ENCODE measurements at places on chromosomes 6 and 20.

DNA sequence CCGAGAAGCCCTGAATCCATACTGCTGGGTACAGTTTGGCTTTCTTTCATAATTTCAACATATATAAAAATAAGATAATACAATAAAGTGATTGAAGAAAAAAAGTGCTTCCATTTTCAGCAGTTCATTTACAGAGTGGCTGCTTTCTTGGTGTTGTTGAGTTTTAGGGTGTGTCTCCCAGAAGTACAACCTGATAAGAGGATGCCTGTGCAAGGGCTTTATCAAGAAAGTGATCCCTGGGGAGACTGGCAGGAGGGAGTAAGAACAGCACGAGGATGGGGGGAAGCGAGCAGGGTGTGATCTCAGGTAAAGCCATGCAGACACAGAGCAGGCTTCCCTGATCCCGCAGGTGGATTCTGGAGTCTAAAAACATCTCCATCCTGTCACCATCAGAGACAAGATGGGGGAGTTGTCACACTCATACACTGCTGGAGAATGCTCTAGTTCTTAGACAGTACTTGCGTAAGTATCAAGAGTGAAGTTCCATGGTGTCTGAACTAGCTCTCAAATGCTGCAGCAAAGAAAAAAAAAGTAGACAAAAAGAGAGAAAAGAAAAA is 395.9 kb downstream of the CDH26 start:
- H3K27ac ChIP-seq: no peak overlapping the region
- no peaks in the 10 kb centered on the region for H3K27me3 ChIP-seq
- no peaks in the 10 kb centered on the region for H3K36me3 ChIP-seq
- no peaks in the 10 kb centered on the region for H3K4me1 ChIP-seq
- no peak overlapping the region for H3K4me3 ChIP-seq

GRCh38 chr6:41498968-41499599 is 47.1 kb upstream of the FOXP4 start:
- no peak overlapping the region for H3K4me3 ChIP-seq
- no peak for DNase-seq
- H3K4me1 ChIP-seq: peaks cover 2% of the 10 kb centered on the region
- H3K27me3 ChIP-seq: peaks cover 8% of the 10 kb centered on the region
- H3K36me3 ChIP-seq: no peaks in the 10 kb centered on the region

DNA sequence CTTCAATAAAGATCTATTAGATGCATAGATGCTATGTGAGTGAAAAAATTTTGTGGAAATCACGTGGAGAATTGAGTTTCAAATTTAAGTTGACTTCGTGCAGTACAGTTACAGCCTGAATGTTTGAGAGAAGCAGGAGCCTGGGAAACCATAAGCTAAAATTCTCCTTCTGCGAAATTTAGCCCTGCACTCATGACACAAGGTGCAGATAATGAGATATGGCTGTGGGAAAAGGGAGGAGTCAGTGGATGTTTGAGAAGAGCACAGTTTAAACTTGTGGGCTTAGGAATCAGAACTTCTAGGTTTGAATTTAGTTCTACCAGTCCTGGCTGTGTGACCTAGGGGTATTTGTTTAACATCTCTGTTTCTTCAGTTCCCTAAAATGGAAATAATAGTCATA is 32.1 kb upstream of the SIRPG start:
- no peaks in the 10 kb centered on the region for H3K27me3 ChIP-seq
- no peaks in the 10 kb centered on the region for H3K36me3 ChIP-seq
- no peak overlapping the region for H3K27ac ChIP-seq
- DNase-seq: no peak
- H3K4me1 ChIP-seq: no peaks in the 10 kb centered on the region
- H3K4me3 ChIP-seq: no peak overlapping the region

- no peaks in the 10 kb centered on the region for H3K27me3 ChIP-seq
- no peak for DNase-seq
- H3K36me3 ChIP-seq: no peaks in the 10 kb centered on the region
- no peak overlapping the region for H3K27ac ChIP-seq
- H3K4me3 ChIP-seq: no peak overlapping the region
These were observed 29.6 kb downstream of the PTK7 start for GRCh38 chr6:43105538-43106222.

DNA sequence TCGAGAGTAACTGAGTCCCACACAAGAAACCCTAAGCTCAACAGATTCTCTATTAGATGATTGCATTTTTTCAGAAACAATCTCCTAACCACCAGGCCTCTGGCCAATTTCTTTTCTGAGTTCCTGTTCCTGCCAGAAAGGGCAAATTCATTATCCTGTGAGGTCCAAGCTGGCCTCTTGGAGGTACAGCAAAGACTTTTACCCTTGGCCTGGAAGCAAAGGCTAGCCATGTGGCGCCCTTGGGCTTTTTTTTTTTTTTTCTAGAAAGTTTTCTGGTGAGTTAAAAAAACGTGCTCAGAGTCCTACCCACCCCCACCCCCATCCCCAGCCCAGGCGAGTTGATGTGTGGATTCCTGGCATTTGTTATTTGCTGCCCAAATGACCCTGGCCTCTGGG is 59.0 kb upstream of the EEF1A1 start:
- peaks cover 13% of the 10 kb centered on the region for H3K4me1 ChIP-seq
- H3K27me3 ChIP-seq: no peaks in the 10 kb centered on the region
- DNase-seq: no peak
- H3K36me3 ChIP-seq: no peaks in the 10 kb centered on the region
- peak overlapping the region; percentile 63 for H3K27ac ChIP-seq

DNA sequence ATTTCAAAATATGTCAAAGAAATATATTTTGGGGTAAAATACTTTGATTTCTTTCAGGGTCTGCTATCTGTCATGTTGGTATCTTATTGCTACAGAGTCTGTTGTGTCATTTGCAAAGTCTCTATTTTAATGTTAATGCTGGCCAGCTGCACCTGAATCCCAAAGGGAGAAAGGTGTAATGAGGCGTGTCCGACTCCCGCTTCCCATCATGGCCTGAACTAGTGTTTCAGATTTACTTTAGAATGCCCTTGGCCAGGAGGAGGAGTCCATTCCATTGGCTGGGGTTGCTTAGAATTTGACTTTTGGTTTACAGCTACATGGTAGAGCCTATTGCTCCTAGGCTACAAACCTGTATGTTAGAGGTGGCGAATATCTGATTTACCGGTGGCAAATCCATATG is 69.3 kb downstream of the FAM50B start:
- no peak overlapping the region for H3K27ac ChIP-seq
- peaks cover 9% of the 10 kb centered on the region for H3K4me1 ChIP-seq

- H3K27me3 ChIP-seq: peaks cover 4% of the 10 kb centered on the region
- no peaks in the 10 kb centered on the region for H3K4me1 ChIP-seq
- no peak overlapping the region for H3K27ac ChIP-seq
These were observed 7.0 kb downstream of the SIRPA start for GRCh38 chr20:1902188-1902587.

DNA sequence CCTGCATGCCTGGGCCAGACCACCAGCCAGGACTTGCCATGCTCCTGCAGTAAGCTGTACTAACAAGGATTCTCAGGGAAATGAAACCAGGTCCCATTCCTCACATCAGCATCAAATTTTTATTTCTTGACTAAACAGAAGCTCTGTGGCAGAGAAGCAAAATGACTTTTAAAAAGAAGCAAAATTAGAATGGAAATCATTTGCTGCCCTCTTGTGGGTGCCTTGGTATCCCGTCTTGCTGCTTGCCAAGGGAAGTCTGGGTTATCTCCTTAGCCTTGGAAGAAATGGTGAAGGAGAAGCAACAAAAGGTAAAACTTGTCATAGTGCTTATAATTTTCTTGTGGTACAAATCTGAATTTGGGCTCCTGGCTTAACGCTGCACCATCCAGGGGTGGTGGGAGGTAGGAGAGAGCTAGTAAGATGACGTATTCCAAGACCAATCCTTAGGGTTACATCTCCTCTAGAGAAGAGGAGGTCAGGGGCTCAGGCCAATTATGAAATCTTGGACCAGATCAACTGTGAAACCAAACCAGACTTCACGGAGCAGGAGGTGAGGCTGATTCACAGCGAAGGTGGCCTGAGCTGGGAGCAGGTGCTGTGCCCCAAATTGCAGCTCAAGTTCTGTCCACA is 107.5 kb downstream of the FAXC start:
- no peak overlapping the region for H3K4me3 ChIP-seq
- H3K27me3 ChIP-seq: no peaks in the 10 kb centered on the region
- no peak overlapping the region for H3K27ac ChIP-seq
- H3K36me3 ChIP-seq: no peaks in the 10 kb centered on the region
- no peak for DNase-seq
- H3K4me1 ChIP-seq: no peaks in the 10 kb centered on the region

- no peaks in the 10 kb centered on the region for H3K27me3 ChIP-seq
- no peak overlapping the region for H3K4me3 ChIP-seq
- peaks cover 3% of the 10 kb centered on the region for H3K4me1 ChIP-seq
- no peak overlapping the region for H3K27ac ChIP-seq
- H3K36me3 ChIP-seq: no peaks in the 10 kb centered on the region
These were observed 118.9 kb upstream of the SMLR1 start for GRCh38 chr6:130708338-130708737.

- DNase-seq: peak; percentile 25
- peaks cover 4% of the 10 kb centered on the region for H3K4me1 ChIP-seq
- H3K27ac ChIP-seq: no peak overlapping the region
- H3K36me3 ChIP-seq: no peaks in the 10 kb centered on the region
- H3K4me3 ChIP-seq: no peak overlapping the region
These were observed 28.1 kb downstream of the PDYN start for GRCh38 chr20:1965520-1966351.

DNA sequence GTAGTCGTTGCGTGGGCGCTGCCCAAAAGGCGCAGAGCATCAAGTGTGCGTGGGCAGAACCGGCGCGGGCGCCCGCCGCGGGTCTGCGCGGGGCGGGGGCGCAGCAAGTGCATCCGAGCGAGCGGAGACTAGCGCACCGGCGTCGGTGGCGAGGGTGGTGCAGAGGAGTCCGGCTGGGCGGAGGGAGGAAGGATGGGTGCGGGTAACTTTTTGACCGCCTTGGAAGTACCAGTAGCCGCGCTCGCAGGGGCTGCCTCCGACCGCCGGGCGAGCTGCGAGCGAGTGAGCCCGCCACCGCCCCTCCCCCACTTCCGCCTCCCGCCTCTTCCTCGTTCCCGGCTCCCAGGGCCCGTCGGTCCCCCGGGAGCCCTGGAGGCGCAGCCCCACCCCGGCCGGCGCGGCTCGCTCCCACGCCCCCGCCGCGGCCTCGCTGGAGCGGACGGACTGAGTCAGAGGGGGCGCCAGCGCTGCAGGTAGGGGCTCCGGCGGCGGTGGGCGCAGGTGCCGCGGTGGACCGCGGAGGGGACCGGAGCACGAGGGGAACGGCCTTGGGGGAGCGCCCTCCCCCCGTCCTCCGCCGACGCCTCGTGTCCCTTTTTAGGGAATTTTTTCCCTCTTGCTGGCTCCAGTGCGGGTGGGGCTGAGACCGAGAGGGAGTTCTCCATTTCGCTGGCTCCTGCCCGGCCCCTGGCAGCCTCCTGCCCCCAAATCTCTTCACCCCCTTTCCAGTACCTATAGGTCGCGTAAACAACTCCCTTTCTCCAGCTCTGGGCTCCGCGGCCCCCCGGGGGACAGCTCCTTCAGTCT is 1.6 kb upstream of the DBNDD2 start:
- H3K27me3 ChIP-seq: no peaks in the 10 kb centered on the region
- DNase-seq: no peak
- peaks cover 10% of the 10 kb centered on the region for H3K4me1 ChIP-seq
- peak overlapping the region; percentile 88 for H3K4me3 ChIP-seq
- no peaks in the 10 kb centered on the region for H3K36me3 ChIP-seq

GRCh38 chr20:48019496-48019895 is 234.2 kb upstream of the SULF2 start:
- H3K27me3 ChIP-seq: peaks cover 3% of the 10 kb centered on the region
- no peaks in the 10 kb centered on the region for H3K36me3 ChIP-seq
- H3K4me1 ChIP-seq: no peaks in the 10 kb centered on the region
- no peak for DNase-seq

GRCh38 chr6:31048099-31048498 is 37.8 kb downstream of the MUC22 start:
- no peaks in the 10 kb centered on the region for H3K36me3 ChIP-seq
- DNase-seq: no peak
- H3K27me3 ChIP-seq: peaks cover 8% of the 10 kb centered on the region
- H3K4me3 ChIP-seq: no peak overlapping the region
- H3K27ac ChIP-seq: no peak overlapping the region
- H3K4me1 ChIP-seq: no peaks in the 10 kb centered on the region

DNA sequence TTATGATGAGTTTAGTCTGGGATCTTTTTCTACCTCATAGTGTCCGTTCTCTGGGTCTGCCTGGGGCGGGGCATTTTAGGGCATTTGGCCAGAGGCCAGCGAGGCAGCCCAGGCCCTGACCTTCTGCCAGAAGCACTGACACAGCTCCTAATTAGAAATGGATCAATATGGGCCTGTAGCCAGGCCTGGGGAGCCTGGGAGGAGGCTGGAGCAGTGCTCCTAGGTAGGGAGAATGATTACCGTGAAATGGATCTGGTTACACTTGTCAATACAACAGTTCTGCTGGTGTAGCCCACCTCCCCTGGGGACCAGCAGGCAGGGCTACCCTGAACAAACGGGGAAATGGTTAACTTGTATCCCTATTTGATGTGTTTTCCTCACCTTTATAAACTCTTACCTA is 23.0 kb downstream of the RALY start:
- no peak overlapping the region for H3K27ac ChIP-seq
- no peaks in the 10 kb centered on the region for H3K36me3 ChIP-seq
- no peak for DNase-seq
- no peaks in the 10 kb centered on the region for H3K4me1 ChIP-seq

GRCh38 chr6:147560670-147561069 is 52.2 kb downstream of the SAMD5 start:
- no peak for DNase-seq
- H3K4me1 ChIP-seq: no peaks in the 10 kb centered on the region
- no peaks in the 10 kb centered on the region for H3K36me3 ChIP-seq
- no peaks in the 10 kb centered on the region for H3K27me3 ChIP-seq
- H3K4me3 ChIP-seq: no peak overlapping the region

DNA sequence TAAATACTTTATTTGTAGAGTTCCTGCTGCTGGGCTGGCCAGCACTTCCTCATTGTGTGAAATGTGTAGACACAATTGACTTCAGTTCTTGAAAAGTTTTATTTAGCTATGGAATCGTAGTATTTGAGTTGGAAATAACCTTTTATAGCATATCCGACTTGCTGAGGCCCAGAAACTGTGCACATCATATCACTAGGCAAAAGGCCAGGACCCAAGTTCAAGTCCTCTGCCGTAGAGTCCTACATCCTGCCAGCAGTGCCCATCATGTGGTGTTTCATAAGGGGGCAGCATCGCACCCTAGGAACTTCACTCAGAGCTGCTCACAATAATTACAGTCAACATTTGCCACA is 207.7 kb upstream of the SNX9 start:
- no peaks in the 10 kb centered on the region for H3K4me1 ChIP-seq
- H3K27ac ChIP-seq: no peak overlapping the region
- no peak overlapping the region for H3K4me3 ChIP-seq
- DNase-seq: no peak
- no peaks in the 10 kb centered on the region for H3K36me3 ChIP-seq
- H3K27me3 ChIP-seq: no peaks in the 10 kb centered on the region

GRCh38 chr6:89045576-89045975 is 35.0 kb upstream of the PNRC1 start:
- no peaks in the 10 kb centered on the region for H3K36me3 ChIP-seq
- no peak overlapping the region for H3K4me3 ChIP-seq
- no peaks in the 10 kb centered on the region for H3K27me3 ChIP-seq
- no peak overlapping the region for H3K27ac ChIP-seq
